ENCODE measurements at places on chromosomes 3 and 15.
A peak's percentile ranks its signal among the peaks of the same experiment; 100 is the strongest.

GRCh38 chr3:24674261-24674660, 179.6 kb upstream of the THRB start:
- DNase-seq = no peak

- peak; percentile 20 for DNase-seq
These were observed 64.1 kb downstream of the CCR1 start for GRCh38 chr3:46143951-46144473.

- no peak for DNase-seq
These were observed 965 bp downstream of the FLNB start for GRCh38 chr3:58009026-58009748.

- DNase-seq = no peak
These were observed 64.2 kb downstream of the MYLK start for GRCh38 chr3:123819949-123820348.

DNA sequence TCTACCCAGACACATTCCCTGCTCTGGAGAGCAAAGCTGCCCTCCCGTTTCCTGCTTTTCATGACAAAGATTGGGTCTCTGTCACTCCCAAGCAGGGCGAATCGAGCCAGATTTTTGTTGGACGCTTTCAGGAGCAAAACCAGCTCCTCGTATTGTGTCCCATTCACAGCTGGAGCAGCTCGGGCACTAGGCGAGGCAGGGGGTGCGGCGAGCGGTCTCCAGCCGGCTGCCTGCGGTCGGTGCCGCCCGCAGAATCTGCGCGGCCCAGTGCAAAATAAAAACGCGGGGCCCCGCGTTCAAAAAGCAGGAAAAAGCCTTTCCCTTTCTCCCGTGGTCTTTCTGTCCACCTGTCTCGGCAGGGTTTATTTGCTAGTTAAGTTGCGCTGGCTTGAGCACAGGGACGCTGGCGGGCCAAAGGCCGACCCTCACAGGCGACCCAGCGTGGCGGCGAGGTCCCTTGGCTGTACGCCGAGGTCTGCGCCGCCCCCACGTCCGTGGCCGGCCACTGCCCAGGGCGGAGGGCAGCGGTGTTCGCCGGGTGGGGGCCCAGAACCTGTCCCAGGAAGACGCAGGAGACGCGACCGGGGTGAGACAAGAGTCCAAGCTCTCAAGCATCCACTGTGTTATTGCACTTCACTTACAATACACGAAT, 71.2 kb downstream of the CYP19A1 start:
- DNase-seq = no peak

GRCh38 chr3:37400945-37401344, 226.6 kb upstream of the LRRFIP2 start:
- no peak for DNase-seq

- DNase-seq = no peak
These were observed 54.9 kb upstream of the MYRIP start for GRCh38 chr3:39754549-39754948.

GRCh38 chr3:172305552-172305951, 142.7 kb downstream of the GHSR start:
- no peak for DNase-seq

DNA sequence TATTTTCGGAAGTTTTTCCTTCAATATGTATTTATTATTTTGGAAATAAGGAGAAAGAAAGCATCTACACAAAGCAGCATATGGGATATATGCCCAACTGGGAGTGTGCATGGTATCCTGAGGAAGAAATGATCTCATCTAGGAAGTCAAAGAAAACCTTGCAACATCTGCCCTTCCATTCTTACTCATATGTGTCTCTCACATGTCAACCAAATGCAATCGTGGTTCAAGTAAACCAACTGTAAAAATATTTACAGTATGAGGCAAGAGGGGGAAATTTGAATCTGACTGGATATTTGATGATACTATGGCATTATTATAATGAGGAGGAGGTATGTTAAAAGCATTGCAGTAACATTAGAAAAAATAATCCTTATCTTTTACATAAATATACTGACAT, 3.2 kb upstream of the SCG3 start:
- DNase-seq = no peak

GRCh38 chr3:112128843-112129727, 4.0 kb downstream of the GCSAM start:
- no peak for DNase-seq

- DNase-seq = no peak
These were observed 11.1 kb downstream of the ZBTB38 start for GRCh38 chr3:141379250-141379966.

GRCh38 chr3:64556046-64556445, 131.8 kb downstream of the ADAMTS9 start:
- no peak for DNase-seq

DNA sequence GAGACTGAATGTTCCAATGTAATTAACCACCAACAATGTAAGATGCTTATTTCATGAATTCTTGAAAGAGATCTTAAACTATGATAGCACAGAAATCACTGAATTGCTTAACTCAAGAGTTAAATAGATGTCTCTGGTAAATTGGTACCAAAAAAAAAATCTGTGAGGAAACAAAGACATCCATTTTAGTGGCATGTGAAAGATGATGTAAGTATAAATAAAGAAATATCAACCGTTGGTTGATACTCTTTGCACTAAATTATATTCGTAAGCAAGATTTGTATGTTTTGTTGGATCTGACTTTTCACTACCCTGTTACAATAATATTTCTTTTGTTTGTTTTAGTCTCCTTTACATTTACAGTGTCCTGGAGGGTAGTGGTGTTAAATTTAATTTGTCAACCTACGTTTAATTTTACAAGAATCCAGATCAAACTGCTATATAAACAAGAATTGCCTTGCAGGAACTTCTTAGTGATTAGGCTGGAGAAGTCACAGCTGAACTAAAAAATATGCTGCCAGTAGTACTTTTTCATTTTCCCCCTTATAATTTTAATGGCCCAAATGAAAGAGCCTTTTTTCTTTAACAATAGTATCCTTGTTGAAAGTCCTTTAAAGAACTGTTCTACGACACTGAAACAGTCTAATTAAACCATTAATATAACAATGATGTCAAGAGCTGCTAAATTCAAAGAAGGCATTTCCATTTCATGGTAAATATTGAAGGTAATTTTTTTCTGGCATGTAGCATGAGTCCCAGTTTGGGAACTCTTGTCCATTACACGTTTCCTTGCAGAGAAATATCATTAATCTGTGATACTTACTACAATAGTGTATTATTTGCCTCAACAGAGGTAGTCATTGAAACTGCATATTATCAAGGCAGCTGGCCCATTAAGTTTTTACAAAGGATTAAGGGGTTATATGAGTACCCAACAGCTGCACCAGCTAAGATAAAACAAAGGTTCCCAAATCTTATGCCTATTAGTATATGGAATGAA, 109.6 kb upstream of the PHLDB2 start:
- DNase-seq = no peak

DNA sequence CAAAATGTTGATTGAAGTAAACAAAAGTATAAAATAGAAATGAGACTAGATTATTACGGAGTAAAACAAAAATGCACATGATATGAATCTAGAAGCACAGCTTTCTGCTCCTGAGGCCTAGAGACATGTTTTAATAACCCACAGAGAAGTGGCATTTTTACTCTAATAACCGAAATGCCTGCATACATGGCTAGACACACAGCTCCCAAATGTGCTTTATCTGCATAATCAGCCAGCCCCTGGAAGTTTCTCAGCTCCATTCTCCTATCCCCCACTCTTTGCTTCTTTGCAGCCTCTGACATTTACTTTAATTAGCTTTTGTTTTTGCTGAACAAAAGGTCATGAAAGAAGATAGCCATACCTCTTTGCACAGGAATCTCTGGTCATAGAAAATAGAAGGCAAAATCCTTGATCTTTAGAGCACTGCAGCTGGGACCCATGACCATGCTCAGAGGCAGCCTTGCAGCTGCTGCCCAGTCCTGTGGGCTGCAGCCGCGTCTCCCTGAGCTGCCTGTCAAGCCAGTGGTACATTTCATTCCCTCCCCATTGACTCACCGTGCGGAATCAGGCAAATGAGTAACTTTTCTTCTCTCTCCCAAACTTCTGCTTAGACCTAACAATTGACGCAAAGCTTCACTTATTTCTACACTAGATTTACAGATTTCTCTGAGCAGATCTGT, at the start of gene VEPH1:
VEPH1 (minus strand) TSS at position 501 of the 680 bp plus-strand sequence. CDS start 8,067 bp downstream, outside the sequence.
- no peak for DNase-seq

DNA sequence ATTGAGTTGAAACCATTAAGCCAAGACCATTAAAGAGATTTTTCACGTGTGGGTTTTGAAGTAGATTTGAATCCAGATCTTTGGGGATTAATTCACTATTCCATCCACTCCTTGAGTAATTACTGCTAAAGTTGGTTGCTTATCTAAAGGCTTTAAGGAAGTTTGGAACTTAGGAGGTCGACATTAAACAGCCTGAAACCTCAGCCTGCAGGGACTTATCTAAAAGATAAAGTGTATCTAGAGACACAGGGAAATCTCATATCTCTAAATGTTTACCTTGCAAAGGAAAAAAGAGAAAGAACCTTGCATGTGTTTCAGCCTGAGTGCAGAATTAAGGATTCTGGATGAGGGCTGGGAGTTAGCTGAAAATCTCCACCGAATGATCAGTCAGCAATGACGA, 158.6 kb downstream of the MEIS2 start:
- no peak for DNase-seq

GRCh38 chr15:100721758-100722550, 119.6 kb downstream of the ASB7 start:
- DNase-seq = no peak

- no peak for DNase-seq
These were observed 221.3 kb upstream of the SLCO3A1 start for GRCh38 chr15:91632176-91632575.

DNA sequence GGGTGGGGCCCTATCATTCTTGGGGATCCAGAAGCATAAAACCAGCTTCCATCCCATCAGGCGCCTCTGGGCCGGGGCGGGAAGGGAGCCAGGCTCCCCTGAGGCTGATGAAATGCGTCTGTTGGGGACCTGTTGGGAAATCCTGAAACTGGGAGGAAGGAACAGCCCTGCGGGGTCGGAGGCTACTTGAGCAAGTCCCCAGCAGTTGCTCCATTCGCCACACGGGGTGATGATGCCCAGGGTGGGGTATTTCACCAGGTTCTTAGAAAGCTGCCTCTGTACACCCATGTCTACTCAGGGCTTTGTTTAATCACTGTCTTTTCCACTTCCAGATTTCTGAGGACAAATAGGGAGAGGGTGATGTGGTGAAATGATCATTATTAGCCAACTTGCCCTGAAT, 25.4 kb upstream of the TSEN2 start:
- DNase-seq = no peak

DNA sequence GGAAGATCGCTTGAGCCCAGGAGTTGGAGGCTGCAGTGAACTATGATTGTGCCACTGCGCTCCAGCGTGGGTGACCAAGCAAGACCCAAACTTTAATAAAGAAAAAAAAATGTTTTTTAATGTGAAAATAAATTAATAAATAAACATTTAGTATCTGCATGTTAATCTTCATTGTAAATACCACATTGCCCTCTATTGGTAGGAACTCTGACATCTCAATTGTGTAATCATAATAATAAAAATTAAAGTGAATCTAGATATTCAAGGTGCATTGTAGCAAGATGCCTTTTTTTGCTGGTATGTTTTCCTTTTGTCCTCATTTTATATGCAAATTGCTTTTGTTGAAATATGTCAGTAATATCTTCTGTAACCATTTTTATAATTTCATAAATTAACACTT, 95.0 kb upstream of the LIMD1 start:
- DNase-seq = peak; percentile 59

DNA sequence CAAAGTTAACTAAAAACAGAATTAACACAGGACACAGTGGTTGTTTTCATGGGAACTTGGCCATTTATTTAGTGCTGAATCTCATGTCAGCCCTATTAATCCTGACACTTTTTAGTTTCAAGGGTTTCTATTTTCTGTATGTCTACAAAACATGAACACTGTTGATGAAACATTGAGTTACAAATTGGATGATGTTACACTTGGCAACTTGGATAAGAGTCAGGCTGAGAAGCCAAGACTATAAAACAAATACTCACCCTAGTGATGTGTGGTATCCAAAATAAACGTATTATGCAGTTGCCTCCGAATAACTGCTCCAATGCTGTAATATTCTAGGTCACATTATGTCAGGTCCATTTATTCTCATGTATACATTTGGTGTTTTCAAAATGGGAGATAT, 349.6 kb downstream of the ZIC1 start:
- peak; percentile 30 for DNase-seq

GRCh38 chr3:38650248-38650951, 913 bp upstream of the SCN5A start:
- no peak for DNase-seq

- DNase-seq = peak; percentile 26
These were observed 1.5 kb upstream of the NEO1 start for GRCh38 chr15:73050561-73051295.

DNA sequence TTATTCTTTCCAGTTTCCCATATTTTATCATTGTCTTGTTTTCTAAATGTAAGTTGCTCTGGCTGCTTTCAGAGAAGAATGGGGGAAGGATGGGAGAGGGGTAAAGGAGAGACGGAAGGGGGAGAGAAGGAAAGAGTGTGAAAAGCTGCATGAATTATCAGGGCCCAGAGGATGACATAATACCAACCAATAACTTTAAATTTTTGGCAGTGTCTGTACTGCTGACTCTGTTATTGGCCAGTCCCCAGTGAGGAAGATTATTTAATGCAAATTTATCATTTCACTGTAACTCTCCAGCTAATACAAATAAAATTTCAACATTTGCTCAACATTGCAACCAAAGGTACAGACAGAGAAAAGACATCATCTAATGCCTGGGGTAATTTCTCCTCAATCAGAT, 551.7 kb upstream of the CFAP20DC start:
- no peak for DNase-seq

- no peak for DNase-seq
These were observed 8.7 kb downstream of the SPCS1 start for GRCh38 chr3:52714335-52715302.

- DNase-seq = no peak
These were observed 15.9 kb downstream of the SNX1 start for GRCh38 chr15:64111679-64112050.

GRCh38 chr3:196339044-196339443, 856 bp upstream of the TM4SF19 start:
- no peak for DNase-seq

- DNase-seq = no peak
These were observed 3.4 kb downstream of the PIGZ start for GRCh38 chr3:196965112-196965803.

- no peak for DNase-seq
These were observed 70.8 kb downstream of the ADAMTS9 start for GRCh38 chr3:64616953-64617352.

Measured in cerebellar cortex (tissue), 1 donor.